ENCODE measurements at places on chromosomes 5 and 9.

DNA sequence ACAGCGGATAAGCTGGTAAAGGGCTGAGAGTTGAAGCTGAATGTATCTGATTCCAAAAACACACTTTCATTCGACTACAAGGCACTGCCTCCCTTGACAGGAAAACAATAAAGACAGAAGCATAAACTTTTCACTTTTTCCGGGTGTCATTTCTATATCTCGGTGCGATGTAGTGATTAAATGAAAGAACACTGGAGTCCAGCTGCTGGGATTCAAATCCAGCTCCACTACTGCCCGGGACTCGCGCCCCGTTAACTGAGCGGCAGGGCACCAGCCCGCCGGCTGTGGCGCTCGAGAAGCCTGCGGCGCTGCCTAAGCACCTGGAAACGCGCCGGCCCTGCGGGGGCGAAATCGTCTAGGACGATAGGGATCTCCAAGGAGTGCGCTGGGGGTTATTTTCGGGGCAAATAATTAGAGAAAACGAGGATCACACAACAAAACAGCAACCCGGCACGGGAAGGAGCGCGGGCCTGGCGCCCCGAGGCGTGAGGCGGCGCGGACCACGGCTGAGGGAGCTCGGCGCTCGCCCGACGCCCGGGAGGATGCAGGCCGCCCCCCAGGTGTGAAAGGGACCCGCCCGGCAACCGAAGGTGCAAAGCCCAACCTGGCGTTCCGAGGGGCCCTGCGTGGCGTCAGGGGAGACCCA is 837 bp downstream of the UIMC1 start:
- peak; percentile 72 for DNase-seq

GRCh38 chr9:114853071-114853855 is 47.4 kb upstream of the TNFSF15 start:
- DNase-seq: no peak

GRCh38 chr5:143567583-143568504 is 164.4 kb upstream of the NR3C1 start:
- DNase-seq: no peak

GRCh38 chr9:127809002-127809539 is 6.4 kb downstream of the FPGS start:
- DNase-seq: no peak

DNA sequence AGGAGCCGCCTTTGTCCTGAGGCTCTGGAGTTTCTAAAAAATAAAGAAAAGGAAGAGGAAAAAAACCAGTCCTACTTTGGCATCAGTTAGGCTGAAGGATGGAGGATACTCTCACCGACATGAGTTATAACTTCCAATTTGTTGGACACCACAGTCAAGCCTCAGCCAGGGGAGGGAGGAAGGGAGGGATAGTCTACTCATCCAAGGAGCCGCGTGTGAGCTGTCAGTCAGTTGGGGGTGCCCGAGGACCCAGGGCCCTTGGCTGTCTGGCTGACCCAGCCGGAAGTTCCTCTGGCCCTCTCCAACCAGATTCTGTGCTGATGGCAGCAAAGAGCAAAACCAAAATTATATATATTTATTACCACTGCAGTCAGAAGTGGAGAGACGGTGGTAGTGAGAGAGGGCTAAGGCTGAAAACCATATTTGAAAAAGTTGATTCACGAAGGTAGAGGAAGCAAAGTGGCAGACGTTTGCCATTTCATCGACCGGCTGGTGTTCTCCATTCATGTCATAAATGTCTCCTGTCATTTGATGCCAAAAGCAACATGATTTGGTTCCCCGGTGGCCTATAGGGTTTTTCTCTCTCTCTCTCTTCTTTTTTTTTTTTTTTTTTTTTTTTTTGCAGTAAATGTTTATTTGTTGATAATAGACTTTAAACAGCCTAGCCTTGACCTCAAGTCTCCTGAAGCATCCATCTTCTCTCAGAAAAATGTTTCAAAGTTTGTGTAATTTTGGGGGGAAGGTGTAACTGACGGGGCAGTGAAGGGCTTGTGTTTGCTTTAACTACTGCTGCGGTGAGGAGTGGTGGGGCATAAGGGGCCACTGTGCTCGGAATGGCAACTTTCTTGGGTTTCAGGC is 7.6 kb downstream of the LMX1B start:
- DNase-seq: no peak

GRCh38 chr5:96875791-96876291 is 459 bp upstream of the ERAP2 start:
- no peak for DNase-seq

DNA sequence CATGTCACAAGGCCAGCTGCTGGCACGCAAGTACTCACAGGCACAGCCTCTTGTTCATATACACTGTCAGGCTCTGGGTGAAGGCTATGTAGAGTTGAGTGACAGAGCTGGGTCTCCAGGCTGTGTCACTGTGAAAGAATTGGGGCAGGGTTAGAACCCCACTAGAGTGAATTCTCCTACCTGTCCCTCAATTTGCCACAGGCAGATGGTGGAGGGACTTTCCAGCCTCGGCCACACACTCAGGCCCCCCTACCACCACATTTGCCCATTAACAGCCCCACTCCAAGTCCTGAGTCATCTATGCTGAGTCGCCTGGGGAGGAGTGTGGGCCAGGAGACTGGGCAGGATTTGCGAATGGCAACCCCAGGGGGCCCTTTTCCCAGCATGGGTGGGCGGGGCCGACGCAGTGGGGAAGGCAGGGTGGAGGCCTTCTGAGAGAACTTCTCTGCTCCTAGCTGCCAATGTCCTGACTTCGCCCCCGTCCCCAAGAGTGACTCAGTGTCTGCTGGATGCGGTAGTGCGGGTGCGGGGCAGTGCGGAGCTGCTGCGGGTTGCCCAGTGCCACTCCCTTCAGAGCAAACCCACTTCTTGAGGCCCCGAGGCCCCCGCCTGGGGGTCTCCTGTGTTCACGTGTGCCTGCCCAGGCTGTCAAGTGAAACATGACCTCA is 50.3 kb upstream of the PSD2 start:
- DNase-seq: peak; percentile 55

DNA sequence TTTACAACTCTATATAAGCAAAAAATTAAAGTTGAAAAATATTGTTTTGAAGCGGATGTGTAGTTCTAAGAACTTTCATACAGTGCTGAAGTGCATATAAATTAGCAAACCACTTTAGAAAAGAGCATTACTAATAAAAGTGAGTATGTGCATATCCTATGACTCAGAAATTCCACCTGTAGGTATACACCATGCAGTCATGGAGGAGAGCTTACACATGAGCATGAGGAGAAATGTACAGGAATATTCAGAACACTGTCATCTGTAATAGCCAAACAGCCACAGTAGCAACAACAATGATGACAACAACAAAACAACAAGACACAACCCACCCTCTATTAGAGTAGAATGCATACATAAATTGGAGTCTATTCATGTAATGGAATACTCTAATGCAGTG is 138.2 kb upstream of the ARRDC3 start:
- no peak for DNase-seq

- DNase-seq: no peak
Observed at GRCh38 chr9:95778957-95779356, 96.5 kb upstream of the ERCC6L2 start.

DNA sequence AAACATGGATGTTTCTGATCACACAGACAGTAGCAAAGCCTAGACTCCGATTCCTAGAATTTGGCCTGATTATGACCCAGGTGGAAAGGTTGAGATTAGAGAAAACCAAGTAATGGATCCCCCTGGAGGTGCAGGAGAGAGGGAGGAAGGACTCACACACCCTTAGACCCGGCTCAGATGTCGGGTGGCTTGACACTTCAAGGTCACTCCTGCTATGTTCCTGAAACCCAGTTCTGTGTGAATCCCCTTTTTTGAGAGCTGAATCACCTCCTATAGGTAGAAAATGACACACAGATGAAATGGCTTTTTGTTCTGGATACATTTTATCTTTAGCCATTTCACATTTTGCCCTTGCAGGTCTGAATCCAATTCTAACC is 192.8 kb downstream of the ARRDC3 start:
- DNase-seq: no peak

DNA sequence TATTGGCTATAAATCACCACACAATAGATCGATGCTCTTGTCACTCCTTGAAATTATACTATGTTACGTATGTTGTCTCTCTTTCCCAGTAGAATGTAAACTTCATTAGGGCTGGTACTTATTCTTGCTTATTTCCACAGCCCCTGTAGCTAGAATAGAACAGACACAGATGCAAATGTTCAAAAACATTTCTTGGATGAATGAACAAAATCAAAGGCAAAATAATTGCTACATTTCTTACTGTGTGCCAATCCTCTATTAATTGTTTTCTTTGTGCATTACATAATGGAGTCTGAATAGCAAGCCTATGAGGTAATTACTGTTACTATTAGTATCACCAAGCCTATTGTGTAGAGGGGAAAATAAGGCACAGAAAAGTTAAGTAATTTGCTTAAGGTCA is 725 bp upstream of the OR13C2 start:
- no peak for DNase-seq

DNA sequence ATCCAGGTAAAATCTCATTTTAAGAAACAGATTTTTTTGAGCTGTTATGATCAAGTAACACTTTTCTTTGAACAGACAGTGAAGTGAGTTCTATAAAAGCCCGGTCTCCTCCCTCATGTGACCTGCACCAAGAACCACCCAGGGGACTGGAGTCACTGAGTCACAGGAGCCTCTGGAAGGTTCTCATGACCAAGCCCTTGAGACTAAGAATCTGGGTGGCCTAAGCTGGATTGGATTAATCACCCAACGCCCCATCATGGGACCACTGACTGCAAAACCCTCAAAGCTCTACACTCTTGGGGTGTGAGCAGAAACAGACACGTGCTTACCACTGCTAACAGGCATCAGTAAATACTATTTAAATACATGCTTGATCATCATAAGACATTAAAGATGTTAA is 48.4 kb downstream of the SECISBP2 start:
- no peak for DNase-seq

DNA sequence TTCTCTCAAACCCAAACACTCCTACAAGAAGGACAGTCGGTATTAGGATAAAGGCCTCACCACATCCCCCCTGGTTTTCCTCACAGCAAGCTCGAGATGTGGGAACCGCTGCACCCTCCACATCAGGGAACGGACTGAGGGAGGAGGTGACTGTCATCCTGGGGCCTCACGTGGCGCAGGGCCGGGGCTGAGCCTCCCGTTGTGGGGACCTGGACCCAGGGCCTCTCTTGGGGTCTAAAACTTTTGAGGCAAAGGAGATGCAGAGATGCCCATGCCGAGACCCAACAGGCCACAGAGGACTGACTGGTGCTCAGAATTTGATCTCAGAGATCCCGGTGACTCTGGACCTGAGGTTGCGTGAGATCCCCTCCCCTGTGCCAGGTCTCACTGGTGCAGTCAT is 72.7 kb downstream of the MRPL36 start:
- DNase-seq: no peak

DNA sequence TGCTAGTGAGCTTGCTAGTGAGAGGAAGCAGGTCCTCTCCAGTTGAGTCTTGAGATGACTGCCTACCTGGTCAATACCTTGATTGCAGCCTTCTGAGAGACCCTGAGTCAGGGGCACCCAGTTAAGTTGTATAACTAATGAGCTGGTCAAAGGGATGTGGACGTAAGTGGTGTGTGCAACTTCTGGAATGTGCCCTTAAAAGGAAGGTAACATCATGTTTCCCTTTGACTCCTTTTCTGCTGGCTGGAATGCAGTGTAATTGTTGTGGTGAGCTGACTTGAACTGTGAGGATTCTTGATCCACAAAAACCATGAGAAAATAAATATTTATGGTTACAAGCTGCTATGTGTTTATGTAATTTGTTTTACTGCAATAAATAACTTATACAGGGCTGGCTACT is 2.4 kb upstream of the SNX2 start:
- no peak for DNase-seq

- DNase-seq: no peak
Observed at GRCh38 chr9:71472400-71472799, 295.9 kb downstream of the CEMIP2 start.

DNA sequence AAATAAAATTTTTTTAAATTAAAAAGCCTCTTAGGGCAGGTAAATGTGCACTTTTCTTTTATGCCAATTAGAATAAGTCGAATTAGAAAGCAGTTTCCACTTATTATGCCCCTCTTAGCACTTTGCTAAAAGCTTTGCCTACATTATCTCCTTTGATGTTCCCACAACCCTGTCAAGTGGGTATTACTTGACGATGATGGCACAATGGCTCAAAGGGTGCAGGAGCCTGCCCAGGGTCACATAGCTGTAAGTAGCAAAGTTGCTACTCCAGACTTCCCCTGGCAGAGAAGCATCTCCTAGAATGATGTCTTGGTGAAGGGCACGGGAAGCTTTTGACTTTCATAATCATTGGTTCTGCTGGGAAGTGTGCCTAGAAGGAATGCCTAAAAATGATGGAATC is 18.4 kb upstream of the IQGAP2 start:
- no peak for DNase-seq

GRCh38 chr9:96524045-96524444 is 74.1 kb downstream of the HABP4 start:
- DNase-seq: no peak

DNA sequence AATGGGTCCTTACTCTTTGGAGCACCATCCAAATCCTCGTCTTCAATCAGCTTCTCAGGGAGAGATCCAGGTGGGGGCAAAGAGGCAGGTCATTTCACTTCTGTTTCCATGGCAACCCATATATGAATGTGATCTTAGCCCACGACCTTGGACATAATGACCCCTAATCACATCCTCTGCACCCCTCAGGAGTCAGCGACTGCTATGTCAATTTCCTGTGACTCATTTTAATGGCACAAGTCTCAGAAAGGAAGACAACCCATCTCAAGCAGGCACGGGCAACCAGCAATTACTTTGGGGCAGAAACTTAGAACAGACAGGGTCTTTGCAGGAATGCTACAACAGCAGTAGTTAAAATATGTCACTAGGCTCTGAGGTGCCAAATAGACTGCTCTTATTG is 591.2 kb downstream of the TLR4 start:
- no peak for DNase-seq

DNA sequence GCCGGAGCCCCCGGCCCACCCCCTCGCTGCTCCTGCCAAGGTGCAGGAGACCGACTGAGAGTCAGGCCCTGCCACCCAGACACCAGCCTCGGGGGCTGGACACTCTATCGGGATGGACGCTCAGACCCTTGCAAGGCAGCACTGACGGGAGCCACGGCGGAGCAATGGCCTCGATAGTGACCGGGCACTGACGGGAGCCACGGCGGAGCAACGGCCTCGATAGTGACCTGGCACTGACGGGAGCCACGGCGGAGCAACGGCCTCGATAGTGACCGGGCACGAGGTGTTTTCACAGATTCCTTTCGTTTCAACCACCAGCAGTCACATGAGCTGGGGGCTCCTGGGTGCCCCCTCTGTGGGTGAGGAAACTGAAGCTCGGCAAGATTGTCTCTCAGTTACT is 123.6 kb upstream of the PPP1R26 start:
- no peak for DNase-seq

- no peak for DNase-seq
Observed at GRCh38 chr9:7121664-7122063, 363.9 kb downstream of the KDM4C start.

- no peak for DNase-seq
Observed at GRCh38 chr9:125755340-125755739, 8.2 kb downstream of the PBX3 start.

GRCh38 chr5:1784197-1785050 is 15.2 kb downstream of the MRPL36 start:
- no peak for DNase-seq

Measured in BE2C (cell line).